ENCODE measurements at places on chromosomes 6 and 20. TPM values are rescaled to one million over a fixed set of nuclear protein-coding genes. Genes with fewer than 3 reads are reported as not detected.

Gene CRISP3
- not detected for total RNA-seq

Gene IER3
- 56.9 TPM for total RNA-seq

Gene ZNF165
- total RNA-seq: 0.45 TPM

Gene CFAP61
- total RNA-seq: not detected

Gene ZSCAN9
- total RNA-seq: 8.1 TPM

Gene SEL1L2
- total RNA-seq: not detected

Gene SIRPB1
- 0.67 TPM for total RNA-seq

Gene EFCAB8
- under 0.01 TPM for total RNA-seq

Gene LINC00237
- not detected for total RNA-seq

Gene LTB
- not detected for total RNA-seq
